ENCODE measurements at places on chromosomes 3 and 15.

DNA sequence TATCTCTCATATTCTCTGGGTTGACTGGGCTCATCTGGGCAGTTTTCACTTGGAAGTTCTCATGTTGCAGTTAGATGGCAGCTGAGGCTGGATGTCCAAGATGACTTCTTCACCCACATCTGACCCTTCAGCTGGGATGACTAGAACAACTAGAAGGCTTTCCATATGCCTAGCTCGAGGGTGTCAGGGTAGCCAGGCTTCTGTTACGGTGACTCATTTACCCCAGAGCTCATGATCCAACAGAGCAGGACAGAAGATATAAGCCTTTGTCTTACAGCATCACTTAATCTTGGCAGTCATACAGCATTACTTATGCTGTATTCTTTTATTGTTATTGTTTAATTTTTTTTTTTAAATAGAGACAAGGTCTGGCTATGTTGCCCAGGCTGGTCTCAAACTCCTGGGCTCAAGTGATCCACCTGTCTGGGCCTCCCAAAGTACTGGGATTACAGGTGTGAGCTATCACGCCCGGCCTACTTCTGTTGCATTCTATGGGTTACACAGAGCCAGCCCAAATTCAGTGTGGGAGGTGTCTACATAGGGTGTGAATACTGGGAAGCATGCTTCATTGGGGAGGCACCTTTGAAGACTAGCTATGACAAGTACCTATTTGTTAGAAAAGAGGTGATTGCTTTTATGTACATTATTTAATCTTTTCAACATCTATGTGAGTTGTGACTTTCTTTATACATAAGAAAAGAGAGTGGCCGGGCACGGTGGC is 10.7 kb downstream of the HMCES start:
- H3K4me1 ChIP-seq = peaks cover 6% of the 10 kb centered on the region
- H3K4me3 ChIP-seq = no peak overlapping the region
- no peaks in the 10 kb centered on the region for H3K27me3 ChIP-seq
- DNase-seq = no peak

- no peak for DNase-seq
- no peaks in the 10 kb centered on the region for H3K27me3 ChIP-seq
- H3K36me3 ChIP-seq = no peaks in the 10 kb centered on the region
- no peak overlapping the region for H3K4me3 ChIP-seq
These were observed 156.1 kb downstream of the ROBO2 start for GRCh38 chr3:77195766-77196545.

GRCh38 chr15:89569090-89569745 is 6.1 kb upstream of the TICRR start:
- no peak for DNase-seq
- H3K36me3 ChIP-seq = no peaks in the 10 kb centered on the region
- H3K4me3 ChIP-seq = no peak overlapping the region
- peaks cover 40% of the 10 kb centered on the region for H3K27me3 ChIP-seq
- H3K4me1 ChIP-seq = no peaks in the 10 kb centered on the region

- no peak overlapping the region for H3K27ac ChIP-seq
- no peaks in the 10 kb centered on the region for H3K36me3 ChIP-seq
- peaks cover 21% of the 10 kb centered on the region for H3K27me3 ChIP-seq
- H3K4me1 ChIP-seq = no peaks in the 10 kb centered on the region
- no peak for DNase-seq
- H3K4me3 ChIP-seq = no peak overlapping the region
These were observed 40.8 kb upstream of the PRR23E start for GRCh38 chr3:127151992-127152650.

DNA sequence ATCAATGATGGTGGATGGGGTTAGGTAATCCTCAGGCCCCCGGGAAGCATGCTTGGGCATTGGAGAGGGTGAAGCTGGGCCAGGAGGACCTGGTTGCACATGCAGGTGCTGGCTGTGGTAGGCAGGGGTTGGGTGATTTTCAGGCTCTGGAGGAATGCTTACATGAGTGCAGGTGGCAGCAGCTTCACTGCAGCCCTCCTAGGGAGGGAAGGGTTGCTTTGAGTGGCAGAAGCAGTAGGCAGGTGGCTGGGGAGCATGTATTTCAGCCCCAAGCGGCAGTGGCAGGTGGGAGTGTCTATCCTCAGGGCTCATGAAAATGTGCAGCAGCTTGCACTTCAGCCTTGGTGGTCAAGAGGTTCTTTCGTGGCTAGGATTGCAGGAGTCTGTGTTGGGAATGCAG is 230.0 kb upstream of the CTNNB1 start:
- peaks cover 75% of the 10 kb centered on the region for H3K27me3 ChIP-seq
- no peaks in the 10 kb centered on the region for H3K4me1 ChIP-seq
- H3K36me3 ChIP-seq = no peaks in the 10 kb centered on the region
- H3K4me3 ChIP-seq = no peak overlapping the region
